ENCODE measurements at places on chromosomes 12 and 14.

DNA sequence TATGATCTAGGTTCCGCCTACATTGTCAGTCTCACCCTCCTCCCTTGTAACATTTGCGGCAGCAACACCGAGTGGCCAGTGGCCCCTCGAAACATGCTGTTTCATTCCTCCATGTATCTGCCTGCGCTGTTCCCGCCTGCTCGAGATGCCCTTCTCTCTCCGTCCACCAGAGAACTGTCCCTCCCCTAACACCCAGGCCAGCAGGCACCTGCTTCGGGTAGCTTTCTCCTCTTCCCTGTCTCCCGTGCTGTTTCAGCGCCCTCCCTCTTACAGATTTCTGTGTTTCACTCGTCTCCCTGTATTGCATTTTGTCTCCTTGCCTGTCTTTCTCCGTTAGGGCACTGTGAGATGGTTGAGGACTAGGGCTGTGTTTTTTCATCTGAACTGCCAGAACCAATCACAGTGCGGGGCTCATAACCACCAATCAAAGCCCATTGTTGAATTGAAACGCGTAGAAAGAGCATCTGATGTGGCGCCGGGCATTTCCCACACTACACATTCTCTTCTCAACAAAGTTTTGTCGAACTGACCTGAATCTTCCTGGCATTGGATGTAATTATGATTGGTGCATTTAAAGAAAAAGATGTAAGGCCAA is 40.9 kb upstream of the ELK3 start:
- no peak for DNase-seq

DNA sequence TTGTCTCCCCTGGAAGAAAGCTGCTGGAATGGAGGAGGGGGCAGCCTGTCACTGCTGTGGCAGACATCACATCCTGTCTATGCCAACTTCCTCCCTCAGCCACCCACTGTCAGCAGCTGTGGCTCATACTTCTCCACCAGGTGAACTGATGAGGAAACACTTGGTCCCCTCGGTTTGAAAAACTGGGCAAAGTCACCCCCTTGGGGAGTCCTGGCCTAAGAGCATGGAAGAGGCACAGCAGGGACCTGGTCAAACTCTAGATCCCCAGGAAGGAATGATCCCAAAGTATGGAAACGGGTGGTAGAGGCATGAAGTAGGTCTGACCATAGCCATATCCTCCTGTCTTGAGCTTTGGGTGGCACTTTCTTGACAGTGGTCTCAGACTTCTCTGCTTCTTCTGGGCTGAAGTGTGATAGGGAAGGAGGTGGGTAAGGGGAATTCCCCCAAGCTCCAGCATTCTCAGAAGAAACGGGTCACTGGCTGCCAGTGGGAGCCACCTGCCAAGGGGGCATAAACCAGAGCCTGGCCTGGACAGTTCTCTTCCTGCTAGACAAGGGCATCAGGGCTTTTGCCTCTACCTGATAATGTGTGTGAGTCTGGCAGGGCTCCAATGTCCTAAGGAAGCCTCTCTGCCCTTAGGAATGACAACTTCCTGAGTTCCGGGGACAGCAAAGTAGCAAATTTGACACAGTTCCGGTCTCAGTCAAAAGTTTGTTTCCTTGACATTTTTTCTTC is 36.0 kb downstream of the FMNL3 start:
- no peak for DNase-seq

DNA sequence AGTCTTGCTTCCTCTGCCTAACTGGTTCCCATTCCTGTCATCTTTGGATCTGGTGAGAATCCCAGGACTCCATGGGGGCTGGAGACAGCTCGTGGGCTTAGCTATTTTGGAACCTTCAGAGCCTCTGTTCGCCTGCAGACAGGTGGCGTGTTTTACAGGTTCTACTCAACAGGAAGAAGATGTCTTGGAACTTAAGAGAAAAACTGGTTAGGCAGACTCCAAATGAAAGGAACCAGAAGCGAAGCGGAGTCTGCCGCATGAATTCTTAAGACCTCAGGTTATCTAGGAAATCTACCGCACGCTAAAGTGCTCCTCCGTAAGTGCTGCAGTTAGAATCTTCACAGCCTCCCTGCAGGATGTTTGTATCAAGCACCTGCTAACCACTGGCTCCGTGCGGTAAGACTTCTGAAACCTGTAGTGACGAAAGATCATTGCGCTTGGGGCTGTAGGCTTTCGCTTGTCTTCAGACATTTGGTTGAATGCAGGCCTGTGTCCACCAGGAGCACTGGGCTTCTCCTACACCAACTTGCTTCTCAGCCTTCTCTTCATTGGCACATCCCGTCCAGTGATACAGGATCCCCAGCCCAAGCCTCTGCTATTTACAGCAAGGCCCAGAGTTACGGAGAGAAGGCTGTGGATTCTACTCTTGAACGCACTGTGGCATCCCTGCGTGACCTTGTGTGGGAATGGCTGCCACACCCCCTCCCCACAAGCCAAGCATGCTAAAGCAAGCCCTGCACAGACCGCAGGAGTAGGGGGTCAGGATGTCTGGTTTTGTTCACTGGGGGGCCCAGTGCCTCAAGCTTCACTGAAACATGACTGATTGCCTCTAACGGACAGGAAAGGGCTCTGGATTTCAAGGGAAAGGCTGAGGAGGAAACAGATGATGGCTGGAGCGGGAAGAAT is 35.0 kb downstream of the ACADS start:
- DNase-seq = no peak

DNA sequence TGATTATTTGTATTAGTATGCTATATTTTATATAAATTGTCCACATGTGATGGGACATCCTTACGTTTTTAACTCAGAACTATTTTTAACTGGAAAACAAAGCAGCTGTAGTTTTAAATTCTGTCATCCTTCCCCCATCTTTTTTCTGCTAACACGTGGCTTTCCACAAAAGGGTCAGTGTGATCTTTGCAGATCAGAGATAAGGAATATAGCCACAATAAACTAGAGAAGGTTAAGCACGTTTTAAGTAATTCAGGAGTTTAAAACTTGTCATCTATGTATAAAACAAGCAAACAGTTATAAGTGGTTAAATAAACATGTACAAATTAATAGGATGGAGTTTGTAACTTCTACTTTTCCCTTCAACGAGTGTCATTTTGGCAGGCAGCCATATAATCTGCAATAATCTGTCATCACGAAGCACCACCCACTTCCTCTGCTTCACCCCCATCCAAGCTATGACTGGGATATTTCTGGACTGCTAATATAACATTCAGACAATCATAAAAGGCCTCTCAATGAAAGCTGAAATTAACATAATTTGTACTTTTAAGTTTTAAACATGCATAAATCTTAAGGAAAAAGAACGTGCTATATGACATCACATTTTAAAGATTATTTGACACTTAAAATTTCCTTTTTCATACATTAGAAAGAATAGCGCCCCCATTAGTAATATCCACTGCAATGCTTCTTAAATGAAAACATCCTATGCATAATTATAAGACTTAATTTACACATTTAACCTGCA is 15.3 kb downstream of the TAOK3 start:
- DNase-seq = peak; percentile 66

GRCh38 chr14:63777024-63777423 is 49.2 kb upstream of the SGPP1 start:
- DNase-seq = peak; percentile 59

DNA sequence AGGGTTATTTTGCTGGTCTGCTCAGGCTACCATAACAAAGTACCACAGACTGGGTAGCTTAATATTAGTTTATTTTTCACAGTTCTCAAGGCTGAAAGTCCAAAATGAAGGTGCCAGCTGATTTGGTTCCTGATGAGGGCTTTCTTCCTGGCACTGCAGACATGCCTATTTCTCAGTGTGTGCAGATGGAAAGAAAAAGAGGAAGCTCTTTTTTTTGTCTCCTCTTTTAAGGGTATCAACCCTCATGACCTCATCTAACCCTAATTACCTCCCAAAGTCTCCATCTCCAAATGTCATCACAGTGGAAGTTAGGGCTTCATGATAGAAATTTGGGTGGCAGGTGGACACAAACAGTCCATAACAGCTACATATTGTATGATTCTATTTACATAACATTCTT is 25.0 kb upstream of the POLR3B start:
- DNase-seq = no peak

- peak; percentile 54 for DNase-seq
Observed at GRCh38 chr14:103104654-103105452, 10.3 kb downstream of the EXOC3L4 start.

GRCh38 chr12:84862186-84862585 is 50.4 kb downstream of the SLC6A15 start:
- DNase-seq = no peak

- DNase-seq = no peak
Observed at GRCh38 chr14:74614508-74615495, 2.8 kb upstream of the LTBP2 start.

Data from LoVo (cell line).